ENCODE measurements at places on chromosomes 3 and 15.

- DNase-seq = no peak
These were observed 168.2 kb downstream of the KLF13 start for GRCh38 chr15:31494786-31495185.

- DNase-seq = no peak
These were observed 6.7 kb downstream of the EPHA3 start for GRCh38 chr3:89113893-89114840.

DNA sequence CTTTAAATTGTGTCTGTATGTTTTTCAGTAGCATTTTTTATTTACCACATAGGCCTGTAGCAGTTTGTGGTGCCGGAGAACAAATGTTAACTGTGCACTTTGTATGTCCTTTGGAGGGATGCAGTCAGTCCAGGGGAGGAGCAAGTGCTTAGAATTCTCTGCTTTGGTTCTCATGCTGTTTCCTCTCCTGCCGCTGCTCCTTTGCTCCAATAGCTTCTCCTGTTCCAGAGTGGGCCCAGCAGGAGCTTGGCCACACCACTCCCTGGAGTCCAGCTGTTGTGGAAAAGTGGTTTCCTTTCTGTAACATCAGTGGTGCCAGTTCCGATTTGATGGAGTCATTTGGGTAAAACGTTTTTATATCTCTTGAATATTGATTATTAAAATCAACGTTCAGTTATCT is 16.6 kb downstream of the TICRR start:
- DNase-seq = no peak

- DNase-seq = no peak
These were observed 307.6 kb downstream of the ZBTB20 start for GRCh38 chr3:114839476-114839875.

DNA sequence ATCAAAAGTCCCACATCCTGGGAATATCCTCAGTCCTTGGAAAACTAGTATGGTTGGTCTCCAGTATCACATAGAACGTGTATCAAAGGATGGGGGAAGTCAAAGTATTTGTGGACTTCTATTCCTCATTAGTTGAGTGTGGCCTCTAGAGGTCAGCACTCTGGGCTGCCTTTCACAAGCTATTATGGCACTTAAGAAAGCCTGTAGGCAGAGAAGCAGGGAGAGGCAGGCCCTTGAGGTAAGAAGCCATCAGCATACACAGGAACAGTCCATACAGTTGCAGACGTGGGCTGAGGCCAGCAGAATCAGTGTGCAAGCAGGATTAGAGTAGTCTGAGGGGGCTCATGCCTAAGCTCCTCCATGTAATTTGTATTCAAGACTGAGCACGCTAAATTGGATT is 341.7 kb downstream of the CLSTN2 start:
- DNase-seq = peak; percentile 2

GRCh38 chr3:136682740-136683312 is 69.4 kb downstream of the STAG1 start:
- no peak for DNase-seq

All from HL-60 (cell line).